Stimulated activated CD8-positive, alpha-beta memory T cell treated with anti-CD3 and anti-CD28 coated beads, Interleukin-15, amount 100 ng/mL, for 4 hours (primary cell): ENCODE measurements at places on chromosomes 12 and 14.

GRCh38 chr14:62251237-62251636 is 489.0 kb downstream of the SNAPC1 start:
- no peak for DNase-seq

- no peak for DNase-seq
Observed at GRCh38 chr12:988646-989045, 2.4 kb upstream of the ERC1 start.

DNA sequence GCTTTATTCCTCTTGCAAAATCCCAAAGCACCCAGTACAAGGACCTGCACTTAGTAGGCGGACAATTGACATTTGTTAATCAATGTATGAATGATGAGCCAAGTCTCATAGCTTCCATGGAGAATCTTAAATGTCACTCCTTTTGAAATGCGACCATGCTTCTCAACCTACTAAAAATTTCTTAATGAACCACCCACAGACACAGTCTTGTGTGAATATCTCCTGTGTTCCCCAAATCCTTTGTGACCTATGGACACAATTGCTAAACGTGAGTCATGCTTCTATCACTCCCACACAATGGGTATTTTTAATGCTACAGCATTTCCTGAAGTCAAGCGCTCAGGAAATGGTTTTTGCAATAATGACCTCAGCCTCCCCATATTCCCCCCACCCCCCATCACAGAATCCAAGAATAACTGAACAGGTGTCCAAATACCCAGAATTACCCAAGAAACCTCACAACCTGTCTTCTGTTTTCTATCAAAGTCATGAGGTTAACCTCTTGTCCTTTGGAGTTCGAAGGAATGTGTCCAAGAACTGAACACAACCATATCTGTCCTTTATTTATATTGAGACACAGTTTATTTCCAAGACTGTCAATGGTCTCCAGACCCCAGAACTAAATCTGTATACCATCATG is 163.6 kb upstream of the PLEKHG7 start:
- no peak for DNase-seq

GRCh38 chr14:103195828-103196615 is 72.8 kb downstream of the TNFAIP2 start:
- no peak for DNase-seq

GRCh38 chr12:91630083-91630482 is 447.5 kb upstream of the DCN start:
- DNase-seq = no peak

- DNase-seq = no peak
Observed at GRCh38 chr12:51320695-51321320, 3.2 kb downstream of the BIN2 start.

GRCh38 chr12:127286281-127286680 is 980.7 kb upstream of the TMEM132C start:
- DNase-seq = no peak

DNA sequence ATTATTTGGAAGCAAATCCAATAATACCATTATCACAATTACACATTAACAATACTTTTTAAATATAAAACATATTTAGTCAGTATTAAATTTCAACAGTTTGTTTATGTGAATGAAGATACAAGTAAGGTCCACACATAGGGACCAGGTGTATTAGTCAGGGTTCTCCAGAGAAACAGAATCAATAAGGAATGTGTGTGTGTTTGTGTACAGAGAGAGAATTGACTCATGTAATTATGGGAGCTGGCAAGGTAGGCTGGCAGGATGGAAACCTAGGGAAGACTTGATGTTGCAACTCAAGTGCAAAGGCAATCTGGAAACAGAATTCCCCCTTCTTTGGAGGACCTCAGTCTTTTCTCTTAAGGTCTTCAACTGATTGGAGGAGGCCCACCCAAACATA is 123.2 kb upstream of the OTX2 start:
- no peak for DNase-seq

GRCh38 chr12:63963868-63964267 is 119.4 kb downstream of the SRGAP1 start:
- DNase-seq = no peak
